ENCODE measurements at places on chromosomes 1 and 21. TPM values are rescaled to one million over a fixed set of nuclear protein-coding genes. Genes with fewer than 3 reads are reported as not detected.

- no peak for DNase-seq
Observed at GRCh38 chr1:117375327-117375726, 8.1 kb downstream of the MAN1A2 start.

- no peak for DNase-seq
Observed at GRCh38 chr1:214075999-214076707, 88.4 kb downstream of the PROX1 start.

DNA sequence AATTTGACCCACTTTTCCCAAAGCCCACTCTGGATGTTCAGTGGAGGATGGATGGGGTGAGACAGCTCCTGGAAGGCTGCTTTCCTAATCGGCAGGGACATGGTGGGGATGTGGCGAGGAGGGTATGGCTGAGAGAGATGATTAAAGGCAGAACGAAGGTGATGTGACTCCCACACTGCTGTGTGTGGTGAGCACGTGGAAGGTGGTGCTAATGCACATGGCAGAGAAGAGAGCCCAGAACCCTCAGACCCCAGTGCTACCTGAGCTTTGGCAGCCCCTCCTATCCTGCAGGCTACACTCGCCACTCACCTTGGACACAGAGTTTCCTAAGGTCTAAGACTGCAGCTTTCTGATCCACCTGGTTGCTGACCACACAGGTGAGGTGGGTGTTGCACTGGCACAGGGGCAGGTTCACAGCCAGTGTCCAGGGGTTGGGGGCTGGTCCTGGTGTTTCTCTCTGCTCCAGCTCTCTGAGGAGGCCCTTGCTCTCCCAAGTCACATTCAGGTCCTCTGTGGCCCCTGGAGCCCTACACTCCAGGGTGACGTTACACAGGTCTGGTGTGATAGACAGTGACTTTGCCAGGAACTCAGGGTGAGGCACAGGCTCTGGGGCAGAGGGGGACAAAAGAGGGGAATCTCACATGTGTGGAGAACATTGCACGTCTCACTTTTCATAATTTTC, 151.4 kb upstream of the ETV3 start:
- DNase-seq: no peak

DNA sequence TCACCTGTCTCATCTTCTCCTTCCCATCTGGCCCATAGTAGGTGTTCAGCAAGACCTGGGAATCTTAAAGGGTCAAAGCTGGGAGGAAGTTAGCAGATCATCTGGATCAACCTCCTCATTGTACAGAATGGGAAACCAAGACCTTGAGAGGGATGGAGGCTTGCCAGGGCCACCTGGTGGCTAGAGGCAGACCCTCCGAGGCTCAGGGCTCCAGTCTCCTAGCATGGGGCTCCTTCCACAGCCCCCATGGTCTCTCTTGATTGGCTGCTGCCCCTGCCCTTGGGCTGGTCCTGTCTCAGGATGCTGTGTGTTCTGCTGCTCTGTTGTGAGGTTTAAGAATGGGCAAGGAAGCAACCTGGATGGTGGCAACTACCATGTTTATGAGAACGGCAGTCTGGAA, 68.7 kb upstream of the CNTN2 start:
- no peak for DNase-seq

GRCh38 chr21:42003051-42003461, 7.1 kb downstream of the ZBTB21 start:
- no peak for DNase-seq

DNA sequence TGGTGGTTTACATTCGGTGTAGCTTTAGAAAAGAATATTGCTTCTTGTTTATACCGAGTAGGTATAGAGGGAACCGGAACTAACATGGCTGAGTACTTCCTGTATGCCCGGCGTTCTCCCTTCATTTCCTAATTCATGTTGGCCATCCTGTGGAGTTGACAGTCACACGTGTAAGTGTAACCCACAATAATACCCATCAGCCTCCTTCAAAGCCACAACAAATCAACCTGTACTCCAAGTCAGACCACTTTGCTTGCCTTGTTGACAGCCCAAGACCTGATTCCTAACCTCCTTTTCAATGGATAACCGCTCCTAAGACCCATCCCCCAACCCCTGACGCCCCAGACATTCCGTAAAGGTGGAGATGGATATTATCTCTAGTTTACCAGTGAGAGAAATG, 42.1 kb downstream of the UBE2U start:
- DNase-seq: no peak

- DNase-seq: peak; percentile 5
Observed at GRCh38 chr1:183783767-183784637, 20.9 kb upstream of the RGL1 start.

GRCh38 chr21:35996217-35996616, 64.1 kb downstream of the SETD4 start:
- no peak for DNase-seq

Gene HPDL
- total RNA-seq: 8.4 TPM

Gene SYF2
- 28.2 TPM for total RNA-seq

Gene FMO2
- not detected for total RNA-seq

Gene OR6N1
- total RNA-seq: not detected

Gene MPZ
- total RNA-seq: 0.37 TPM

Gene ZMYND12
- 0.83 TPM for total RNA-seq

Gene CAMK1G
- total RNA-seq: not detected

Gene AMY1B
- total RNA-seq: not detected

Gene IGSF21
- not detected for total RNA-seq

Data from Calu3 (cell line).